ENCODE measurements at places on chromosomes 2 and 18. TPM values are rescaled to one million over a fixed set of nuclear protein-coding genes. Genes with fewer than 3 reads are reported as not detected.

- DNase-seq: no peak
These were observed 186.4 kb upstream of the COL3A1 start for GRCh38 chr2:188787658-188788240.

DNA sequence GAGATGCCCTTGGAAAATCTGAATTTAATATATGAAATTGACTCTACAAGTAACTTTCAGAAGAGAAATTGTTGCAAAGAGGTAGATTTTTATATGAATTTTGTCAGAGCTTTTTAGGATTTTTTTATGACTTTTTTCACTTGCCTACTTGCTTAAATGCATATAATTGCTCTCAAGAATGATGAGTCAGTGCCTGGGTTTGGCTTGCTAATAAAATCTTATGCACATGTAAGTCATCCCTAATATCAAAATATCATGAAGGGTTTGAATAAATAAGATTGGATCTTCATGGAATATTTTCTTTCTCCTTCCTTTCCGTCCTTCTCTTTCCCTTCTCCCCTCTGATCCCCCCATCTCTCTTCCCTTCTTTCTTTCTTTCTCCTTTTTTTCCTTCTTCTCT is 354.1 kb downstream of the TXNL1 start:
- no peak for DNase-seq

The SEMA4F gene
- 0.46 TPM for polyA plus RNA-seq

The UGT1A10 gene
- polyA plus RNA-seq: 1.8 TPM

The BOLL gene
- polyA plus RNA-seq: not detected
